Stimulated activated CD4-positive, alpha-beta T cell treated with anti-CD3 and anti-CD28 coated beads, Interleukin-1b, Interleukin-23, amount 100 ng/mL, for 4 hours (primary cell): ENCODE measurements at places on chromosomes 12 and 14.

DNA sequence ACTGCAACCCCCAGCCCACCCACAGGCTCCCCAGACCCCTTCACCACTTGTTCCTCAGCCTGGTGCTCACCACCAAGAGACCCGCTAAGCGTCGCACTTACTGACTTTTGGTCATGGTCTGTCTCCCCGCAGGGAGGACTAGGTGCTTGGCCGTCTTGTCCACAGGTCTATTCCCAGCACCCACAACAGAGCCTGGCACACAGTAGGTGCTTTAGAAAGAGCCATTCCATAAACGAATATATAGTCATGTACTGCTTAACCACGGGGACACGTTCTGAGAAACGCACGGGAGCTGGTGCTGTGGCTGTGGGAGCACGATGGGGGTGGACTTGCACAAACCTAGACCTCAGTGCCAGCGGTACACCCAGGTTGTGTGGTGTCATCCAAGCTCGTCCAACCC lies 34.0 kb downstream of the NCOR2 start:
- DNase-seq: no peak

- no peak for DNase-seq
Measured at GRCh38 chr14:105591052-105591451, 64.7 kb downstream of the TMEM121 start.

DNA sequence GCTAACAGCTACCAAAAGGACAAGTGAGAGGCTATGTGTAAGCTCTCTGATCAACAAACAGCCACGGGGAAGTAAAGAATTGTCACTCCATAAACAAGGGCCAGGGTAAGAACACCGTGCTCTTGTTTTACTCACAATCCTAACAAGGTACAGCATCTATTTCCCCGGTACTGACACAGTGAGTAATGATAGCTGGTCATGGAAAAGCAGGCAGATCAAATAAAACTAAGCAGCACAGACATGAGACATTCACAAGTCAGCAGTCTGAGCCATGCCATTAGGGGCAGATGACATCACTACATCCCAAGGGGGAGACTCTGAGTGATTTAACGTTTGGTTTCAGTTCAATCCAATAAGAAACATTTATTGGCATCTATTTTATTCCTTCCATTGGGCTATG lies 54.4 kb downstream of the ARL6IP4 start:
- peak; percentile 15 for DNase-seq

DNA sequence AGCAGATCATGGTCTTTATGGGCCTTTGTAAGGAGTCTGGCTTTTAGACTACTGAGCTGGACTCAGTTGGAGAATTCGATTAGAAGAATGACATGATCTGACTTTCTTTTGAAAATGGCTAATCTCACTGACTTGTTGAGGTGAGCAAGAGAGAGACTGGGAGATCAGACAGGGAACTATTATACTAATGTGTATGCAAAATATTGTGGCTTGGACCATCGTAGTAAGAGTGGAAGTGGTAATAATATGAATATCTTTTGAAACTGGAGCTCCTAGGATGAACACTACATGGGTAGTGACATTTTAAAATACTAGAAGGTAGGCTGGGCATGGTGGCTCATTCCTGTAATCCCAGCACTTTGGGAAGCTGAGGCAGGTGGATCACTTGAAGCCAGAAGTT lies 56.2 kb upstream of the CCT2 start:
- DNase-seq: no peak

DNA sequence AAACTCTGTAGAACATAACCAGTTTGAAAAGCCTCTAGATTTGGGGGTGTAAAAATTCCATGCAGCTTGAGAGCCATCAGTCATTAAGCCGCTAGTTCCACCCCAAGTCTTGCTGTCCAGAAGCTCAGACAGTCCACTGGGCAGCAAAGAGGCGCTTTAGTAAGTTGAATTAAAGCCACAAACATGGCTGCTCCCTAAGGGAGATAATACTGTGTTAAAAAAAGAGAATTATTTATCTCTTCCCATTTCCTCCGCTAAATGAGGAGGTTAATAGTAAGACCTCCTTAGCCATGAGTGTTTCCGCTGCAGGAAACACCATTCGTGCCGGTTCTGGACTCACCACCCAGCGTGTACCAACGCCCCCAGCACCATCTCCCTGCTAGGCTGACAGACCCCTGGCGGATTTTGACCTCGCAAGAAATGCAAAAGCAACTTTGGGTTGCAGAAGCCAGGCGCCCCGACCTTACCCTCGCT lies 536 bp downstream of the TM7SF3 start:
- DNase-seq: no peak
